Posterior vena cava (tissue), 2 donors: ENCODE measurements at places on chromosomes 5 and 9.

GRCh38 chr9:70865471-70865870 lies 255.9 kb downstream of the TRPM3 start:
- DNase-seq = no peak

- no peak for DNase-seq
Observed at GRCh38 chr5:37831821-37832534, 7.9 kb downstream of the GDNF start.

DNA sequence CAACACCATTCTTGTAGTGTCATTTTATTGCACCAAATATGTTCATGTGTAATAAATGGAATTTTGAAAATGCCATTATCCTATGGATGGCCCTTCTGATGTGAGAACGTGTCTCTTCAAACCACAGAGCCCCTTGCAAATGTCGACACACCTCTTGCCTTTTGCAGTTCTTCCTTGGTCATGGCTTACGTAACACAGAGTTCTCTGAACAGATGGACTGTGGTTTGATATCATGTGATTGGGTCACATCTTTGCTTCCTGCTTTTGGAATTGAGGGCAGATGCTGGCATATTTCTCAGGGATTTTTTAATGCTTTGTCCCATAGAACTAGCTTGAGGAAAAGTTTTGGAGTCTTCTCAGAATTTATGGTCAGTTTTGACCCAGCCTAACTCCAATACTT lies 4.6 kb downstream of the TGFBR1 start:
- no peak for DNase-seq

DNA sequence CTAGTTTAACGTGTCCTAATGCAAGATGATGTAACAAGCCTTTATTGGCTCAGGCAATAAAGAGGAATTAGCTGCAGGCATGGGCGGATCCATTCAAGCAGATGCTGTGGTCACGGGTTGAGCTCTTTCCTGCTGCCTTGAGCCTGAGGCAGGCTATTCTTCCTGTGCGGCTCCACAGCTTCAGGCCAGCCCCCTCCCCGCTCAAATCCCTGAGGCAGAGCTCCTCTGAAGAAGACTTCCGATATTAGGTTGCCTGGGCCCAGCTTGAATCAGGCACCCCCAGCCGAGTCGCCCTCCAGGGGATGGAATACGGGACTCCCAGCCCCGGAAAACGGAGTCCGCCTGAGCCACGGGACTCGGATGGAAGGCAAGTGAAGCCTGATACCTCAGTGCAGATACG lies 95.0 kb upstream of the RUFY1 start:
- peak; percentile 68 for DNase-seq

DNA sequence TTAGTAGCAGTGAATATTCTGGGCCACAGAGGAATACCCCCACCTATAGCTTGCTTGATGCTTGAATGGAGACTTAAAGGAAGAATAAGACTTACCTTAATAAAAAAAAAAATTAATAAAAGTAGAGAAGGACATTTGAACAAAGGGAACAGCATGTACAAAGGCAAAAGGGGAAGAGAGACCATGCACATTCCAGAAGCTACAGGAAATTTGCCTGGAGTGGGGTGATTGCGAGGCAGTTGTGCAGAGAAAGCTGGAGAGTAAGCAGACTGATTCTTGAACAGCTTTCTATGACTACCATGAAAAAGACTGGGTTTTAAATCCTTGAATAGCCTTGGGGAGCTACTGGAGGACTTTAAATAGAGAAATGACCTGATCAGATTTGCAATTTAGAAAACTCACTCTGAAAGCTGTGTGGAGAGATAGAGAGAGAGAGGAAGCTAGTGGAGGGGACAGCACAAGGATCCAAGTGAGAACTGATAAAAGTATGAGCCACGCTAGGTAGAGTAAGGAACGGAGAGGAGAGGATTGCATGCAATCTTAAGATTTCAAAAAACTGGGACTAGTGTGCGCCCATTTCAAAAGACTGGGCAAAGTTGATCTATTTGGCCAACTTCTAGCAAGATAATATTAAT lies 12.5 kb upstream of the SSBP2 start:
- no peak for DNase-seq

DNA sequence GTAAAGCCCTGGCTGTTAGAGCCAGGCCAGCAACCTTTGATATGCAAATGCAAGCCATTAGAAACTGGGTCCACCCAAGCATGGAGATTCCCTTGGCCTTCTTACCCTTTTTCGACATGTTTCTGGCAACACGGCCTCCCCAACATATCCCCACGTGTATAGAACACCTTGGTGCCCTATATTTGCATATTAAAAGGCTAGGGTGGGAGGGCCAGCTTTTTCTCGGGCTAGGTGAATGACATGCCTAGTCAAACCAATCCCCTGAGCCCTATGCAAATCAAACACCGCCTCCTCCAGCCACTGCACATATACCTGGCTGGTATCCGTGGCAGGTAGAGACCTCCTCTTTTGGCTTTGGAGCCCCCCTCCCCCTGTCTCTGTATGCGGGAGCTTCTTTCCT lies 55.6 kb upstream of the ZFR start:
- DNase-seq = no peak

GRCh38 chr5:132072528-132072927 lies 1.1 kb upstream of the CSF2 start:
- DNase-seq = no peak

- DNase-seq = no peak
Observed at GRCh38 chr5:56686337-56687195, 128.8 kb upstream of the MAP3K1 start.

GRCh38 chr5:142845402-142845921 lies 75.3 kb downstream of the ARHGAP26 start:
- DNase-seq = no peak

- no peak for DNase-seq
Observed at GRCh38 chr5:31824869-31825517, 186.1 kb downstream of the PDZD2 start.
